ENCODE measurements at places on chromosomes 16 and 17.

DNA sequence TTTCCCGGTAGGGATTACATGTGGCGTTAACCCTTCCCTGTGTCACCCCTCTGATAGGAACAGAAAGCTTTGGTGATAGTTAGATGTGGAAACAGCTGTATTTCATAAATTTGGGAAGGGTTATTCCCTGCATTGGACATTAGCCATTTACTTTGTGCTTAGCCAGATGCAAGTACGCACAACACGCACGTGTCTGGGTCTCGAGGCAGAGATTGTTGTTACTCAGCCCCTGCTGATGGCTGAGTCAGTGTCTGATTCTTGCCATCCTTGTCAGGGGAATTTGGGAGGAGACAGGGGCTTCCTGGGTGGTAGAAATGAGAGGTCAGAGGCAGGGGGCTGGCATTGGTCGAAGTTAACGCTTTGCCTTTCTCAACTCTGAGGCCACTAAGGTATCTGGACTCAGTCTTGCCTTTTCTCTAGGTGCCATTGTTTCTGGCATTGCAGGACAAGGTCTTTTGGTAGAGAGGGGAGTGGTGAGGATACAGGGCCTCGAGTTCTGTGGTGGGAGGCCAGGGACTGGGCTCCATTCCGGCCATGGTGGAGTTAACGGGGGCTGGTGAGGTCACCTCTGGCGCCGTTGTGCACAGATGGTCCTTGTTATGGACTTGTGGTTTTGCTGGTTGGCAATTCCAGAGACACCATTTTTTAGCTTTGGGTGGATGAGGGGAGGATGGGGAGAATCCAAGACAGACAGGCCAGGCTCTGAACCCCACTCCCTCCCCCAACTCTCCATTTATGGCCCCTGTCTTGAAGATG, 8.2 kb downstream of the MMP2 start:
- DNase-seq, result no peak

GRCh38 chr16:87960852-87961251, 9.6 kb downstream of the BANP start:
- DNase-seq, result no peak

DNA sequence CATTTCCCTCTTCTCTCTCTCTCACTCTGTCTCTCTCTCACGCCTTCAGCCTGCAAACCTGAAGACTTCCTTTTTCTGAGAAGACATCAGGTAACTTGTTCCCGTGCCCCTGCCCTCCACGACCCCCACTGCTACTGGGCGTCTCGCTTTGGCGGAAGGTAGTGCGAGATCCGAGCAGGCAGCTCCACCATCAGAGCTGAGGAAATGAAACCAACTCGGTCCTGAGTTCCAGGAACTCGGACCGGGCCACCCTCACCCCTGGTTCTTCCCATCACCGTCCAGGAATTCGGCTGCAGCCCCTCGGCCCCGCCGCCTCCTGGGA, 585 bp downstream of the MLKL start:
- no peak for DNase-seq

- DNase-seq, result no peak
Observed at GRCh38 chr16:89031715-89032659, 55.0 kb upstream of the CBFA2T3 start.

- DNase-seq, result no peak
Observed at GRCh38 chr16:56617212-56618085, 8.1 kb upstream of the MT1E start.

DNA sequence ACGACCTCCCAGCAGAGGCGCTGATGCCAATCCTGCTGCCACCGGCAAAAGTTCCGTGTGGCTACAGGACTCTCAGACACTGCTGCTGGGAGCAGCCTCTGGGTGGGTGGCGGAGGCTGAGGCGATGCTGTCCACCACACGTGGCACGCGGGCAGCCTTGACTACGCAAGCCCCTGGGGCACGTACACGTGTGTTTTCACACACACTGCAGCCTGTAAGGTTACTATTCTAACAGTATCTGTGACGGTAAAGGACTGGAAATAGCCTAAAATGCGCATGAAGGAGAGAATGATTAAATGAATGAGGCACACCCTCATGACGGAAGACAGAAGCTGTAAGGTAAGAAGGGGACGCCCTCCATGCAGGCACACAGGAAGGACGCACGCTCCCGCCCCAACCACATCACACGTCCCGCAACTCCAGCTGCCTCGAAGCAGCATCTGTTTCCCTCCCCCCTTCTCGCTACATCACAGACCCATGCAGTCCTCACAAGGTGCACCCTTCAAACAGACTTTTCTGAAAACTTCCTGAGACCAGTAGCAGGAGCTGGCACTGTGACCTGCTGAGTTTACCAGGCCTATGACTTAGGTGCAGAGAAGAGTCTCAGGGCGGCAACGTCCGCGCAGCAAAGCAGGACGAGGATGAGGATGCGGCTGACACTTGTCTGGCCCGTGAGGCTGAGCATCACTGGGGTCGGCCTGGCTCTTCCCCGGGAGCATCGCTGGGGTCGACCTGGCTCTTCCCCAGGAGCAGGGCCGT, 28.7 kb upstream of the FASN start:
- no peak for DNase-seq

- DNase-seq, result no peak
Observed at GRCh38 chr16:55542459-55543082, 23.9 kb upstream of the CAPNS2 start.

- no peak for DNase-seq
Observed at GRCh38 chr17:2749058-2749783, at the start of gene CCDC92B. TSS of gene CCDC92B (minus strand) at chr17:2749652. CDS start at chr17:2735145, 14,507 bp downstream.

GRCh38 chr16:51151435-51151960, 428 bp upstream of the SALL1 start:
- DNase-seq, result peak; percentile 92

DNA sequence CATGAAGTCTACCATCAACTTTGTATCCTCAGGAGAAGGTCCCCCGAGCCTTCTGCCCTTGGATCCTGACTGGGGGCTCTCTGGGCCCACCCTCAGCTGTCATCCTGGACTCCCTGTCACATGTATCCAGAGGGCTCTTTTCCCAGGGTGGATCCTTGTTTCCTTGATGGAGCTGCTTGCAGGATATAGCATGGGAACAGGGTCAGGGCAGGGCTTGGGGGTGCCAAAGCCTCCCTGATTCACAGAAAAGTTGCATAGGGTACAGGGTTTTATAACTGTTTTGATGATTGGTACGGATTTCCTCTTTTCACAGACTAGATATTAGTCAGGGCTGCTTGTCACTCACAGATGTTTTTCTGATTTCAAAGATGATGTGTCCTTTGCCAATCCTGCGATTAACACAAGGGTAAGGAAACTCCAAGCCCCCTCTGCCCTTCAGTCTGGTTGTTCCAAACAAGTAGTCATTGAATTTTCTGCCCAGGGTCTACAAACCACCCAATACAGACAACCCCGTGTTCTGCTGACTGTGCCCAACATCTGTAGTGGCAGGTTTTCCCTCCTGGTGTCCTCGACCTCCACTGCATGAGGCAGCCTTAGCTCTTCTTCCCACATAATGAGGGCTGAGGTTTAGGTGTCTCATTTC, 20.6 kb upstream of the SLC35G3 start:
- no peak for DNase-seq

- no peak for DNase-seq
Observed at GRCh38 chr16:6949240-6949639, 383.4 kb upstream of the RBFOX1 start.

GRCh38 chr16:72620348-72620747, 427.6 kb downstream of the ZFHX3 start:
- no peak for DNase-seq

DNA sequence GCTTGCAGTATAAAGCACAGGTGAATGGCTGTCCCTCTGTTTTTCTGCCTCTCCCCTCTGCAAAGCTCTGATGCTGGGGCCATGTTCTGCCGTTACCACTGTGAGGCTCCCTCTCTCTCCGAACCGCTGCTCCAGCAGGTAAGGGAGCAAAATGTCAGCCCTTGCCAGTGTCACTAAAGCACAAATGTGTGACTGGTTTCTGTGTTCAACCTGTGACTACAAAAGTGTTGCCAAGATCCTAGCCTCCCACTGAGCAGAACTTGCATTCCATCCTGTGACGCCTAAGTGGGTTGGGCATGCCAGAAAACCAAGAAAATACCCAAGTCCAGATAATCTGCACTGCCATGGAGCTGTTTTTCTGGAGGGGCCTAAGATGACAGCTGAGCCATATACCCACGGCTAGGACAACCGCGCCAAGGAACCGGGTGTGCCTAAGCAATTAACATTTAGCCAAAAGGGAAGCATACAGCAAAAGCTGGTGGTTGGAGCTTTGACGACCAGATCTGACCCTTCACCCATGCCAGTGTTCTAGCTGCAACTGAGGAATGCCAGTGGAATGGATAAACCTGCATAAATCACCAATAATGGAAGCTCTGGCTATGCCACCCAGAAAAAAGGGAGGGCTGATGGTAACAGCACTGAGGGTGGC, 35.0 kb downstream of the PSME3IP1 start:
- no peak for DNase-seq

- no peak for DNase-seq
Observed at GRCh38 chr16:51535591-51535990, 384.5 kb upstream of the SALL1 start.

GRCh38 chr16:12089492-12090150, 113.1 kb downstream of the SNX29 start:
- no peak for DNase-seq

Data from NCI-H774 (cell line).